ENCODE measurements at places on chromosomes 1 and 21.

GRCh38 chr1:212824201-212824600, 23.2 kb downstream of the SPATA45 start:
- DNase-seq, result no peak

DNA sequence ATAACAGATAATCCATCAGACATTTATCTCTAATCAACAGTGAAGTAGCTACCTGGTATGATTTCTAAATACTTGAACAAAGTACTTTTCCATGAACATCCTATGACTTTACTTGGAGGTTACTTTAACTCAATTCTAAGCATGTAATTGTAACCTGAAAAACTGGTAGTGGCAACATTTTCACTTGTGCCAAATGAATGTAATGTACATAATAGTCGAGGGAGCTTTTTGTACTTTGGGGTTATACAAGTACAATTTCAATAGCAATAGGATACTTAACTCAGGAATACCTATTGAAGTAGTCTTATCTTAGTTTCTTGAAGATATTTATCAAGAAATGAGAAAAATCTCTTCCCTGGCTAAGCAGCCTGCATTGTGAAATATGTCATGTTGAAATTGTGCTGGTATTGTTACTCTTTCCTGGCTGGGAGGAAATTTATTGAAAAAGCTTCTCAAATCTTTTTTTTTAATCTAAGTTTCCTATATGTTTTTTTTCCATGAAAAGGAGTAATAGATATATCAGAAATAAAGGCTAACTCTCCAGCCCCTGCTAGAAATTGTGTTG, 33.7 kb upstream of the CACYBP start:
- no peak for DNase-seq

- DNase-seq, result no peak
Measured at GRCh38 chr1:63269571-63269970, 52.8 kb upstream of the FOXD3 start.

DNA sequence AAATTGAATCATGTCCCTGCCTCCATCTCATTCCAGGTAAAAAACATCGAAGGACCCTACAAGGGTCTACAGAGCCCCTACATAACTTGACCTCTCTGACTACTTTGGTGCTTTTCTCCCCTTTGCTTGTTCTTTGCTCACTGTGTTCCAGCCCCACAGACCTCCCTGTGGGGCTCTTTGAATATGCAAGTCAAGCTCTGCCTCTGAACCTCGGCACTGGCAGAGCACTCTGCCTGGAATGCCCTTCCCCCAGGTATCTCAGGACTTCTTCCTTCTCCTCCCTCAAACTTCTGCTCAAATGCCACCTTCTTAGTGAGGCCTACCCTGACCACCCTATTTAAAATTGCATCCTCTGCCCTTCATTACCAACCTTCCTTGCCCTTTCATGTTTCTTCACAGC, 87.8 kb upstream of the CD34 start:
- no peak for DNase-seq

Data from stimulated activated CD8-positive, alpha-beta memory T cell treated with anti-CD3 and anti-CD28 coated beads, Interleukin-4, amount 100 ng/mL, for 24 hours (primary cell).